Skin of body (tissue), 3 donors: ENCODE measurements at places on chromosomes 13 and 19.

DNA sequence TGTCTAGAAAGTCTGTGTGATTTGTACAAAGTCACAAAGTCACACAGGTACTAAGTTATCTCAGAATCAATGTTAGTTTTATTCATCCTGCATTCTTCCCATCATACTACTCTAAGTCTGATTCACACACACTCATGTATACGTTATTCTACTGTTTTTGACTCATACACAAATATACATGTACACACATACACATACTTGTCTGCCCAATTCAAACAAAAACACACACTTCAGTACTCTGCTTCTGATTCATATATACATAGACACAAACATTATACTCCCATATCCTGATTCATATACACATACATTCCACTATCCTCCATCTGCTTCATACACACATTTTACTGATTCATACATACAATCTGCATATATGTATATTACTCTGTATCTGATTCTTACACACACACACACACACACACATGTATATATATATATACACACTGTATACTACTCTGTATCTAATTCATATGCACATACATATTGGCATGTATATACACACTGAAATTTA, 69.3 kb downstream of the KLF12 start:
- DNase-seq: no peak

- DNase-seq: no peak
Measured at GRCh38 chr19:29683009-29683408, 17.7 kb downstream of the PLEKHF1 start.

- no peak for DNase-seq
Measured at GRCh38 chr13:59734393-59734792, 429.3 kb downstream of the DIAPH3 start.

DNA sequence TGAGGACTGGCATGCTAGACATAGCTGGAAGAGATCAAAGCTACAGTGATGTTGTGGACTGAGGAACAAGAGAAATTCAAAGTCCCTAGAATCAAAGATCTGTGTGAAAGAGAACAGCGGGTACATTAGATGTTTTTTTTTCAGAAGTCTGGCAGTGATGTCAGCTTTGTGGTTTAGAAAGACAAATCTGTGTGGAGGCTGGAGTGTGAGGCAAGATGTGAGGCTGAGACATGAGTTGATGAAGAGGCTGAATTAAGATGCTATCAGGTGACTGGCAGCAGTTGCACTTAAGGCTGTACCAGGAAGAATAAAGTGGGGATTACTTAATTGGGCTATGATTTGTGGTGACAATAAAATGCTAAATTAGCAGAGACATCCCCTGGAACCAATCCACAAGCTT, 46.5 kb downstream of the DNAJC3 start:
- DNase-seq: no peak

GRCh38 chr13:40985381-40986100, 33.6 kb downstream of the ELF1 start:
- DNase-seq: no peak

DNA sequence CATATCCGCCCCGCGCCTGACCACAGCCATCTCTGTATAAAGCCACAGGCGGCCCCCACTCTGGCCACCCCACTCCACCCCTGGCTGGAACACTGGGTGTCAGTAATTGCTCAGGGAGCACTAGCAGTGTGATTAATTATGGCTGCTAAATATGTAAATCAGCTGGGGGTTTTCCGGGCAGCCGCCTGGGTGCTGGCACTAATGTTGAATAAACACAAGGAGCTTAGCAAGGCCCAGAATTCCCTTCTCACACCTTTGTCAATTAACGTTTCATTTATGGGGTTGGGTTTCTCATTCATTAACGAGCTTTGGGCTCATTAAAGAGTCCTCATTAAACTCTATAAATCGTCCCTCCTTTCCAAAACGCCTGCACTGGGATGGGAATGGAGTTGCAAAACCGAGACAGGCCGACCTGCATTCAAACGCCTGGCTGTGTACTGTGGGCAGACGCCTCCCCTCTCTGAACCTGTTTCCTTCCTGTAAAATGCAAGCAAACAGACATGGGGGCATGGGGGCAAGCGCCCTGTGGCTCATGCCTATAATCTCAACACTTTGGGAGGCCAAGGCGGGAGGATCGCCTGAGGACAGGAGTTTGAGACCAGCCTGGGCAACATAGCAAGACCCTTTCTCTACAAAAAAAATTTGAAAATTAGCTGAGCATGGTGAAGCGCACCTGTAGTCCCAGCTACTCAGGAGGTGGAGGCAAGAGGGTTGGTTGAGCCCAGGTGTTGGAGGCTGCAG, 17.7 kb upstream of the OLFM2 start:
- DNase-seq: no peak

DNA sequence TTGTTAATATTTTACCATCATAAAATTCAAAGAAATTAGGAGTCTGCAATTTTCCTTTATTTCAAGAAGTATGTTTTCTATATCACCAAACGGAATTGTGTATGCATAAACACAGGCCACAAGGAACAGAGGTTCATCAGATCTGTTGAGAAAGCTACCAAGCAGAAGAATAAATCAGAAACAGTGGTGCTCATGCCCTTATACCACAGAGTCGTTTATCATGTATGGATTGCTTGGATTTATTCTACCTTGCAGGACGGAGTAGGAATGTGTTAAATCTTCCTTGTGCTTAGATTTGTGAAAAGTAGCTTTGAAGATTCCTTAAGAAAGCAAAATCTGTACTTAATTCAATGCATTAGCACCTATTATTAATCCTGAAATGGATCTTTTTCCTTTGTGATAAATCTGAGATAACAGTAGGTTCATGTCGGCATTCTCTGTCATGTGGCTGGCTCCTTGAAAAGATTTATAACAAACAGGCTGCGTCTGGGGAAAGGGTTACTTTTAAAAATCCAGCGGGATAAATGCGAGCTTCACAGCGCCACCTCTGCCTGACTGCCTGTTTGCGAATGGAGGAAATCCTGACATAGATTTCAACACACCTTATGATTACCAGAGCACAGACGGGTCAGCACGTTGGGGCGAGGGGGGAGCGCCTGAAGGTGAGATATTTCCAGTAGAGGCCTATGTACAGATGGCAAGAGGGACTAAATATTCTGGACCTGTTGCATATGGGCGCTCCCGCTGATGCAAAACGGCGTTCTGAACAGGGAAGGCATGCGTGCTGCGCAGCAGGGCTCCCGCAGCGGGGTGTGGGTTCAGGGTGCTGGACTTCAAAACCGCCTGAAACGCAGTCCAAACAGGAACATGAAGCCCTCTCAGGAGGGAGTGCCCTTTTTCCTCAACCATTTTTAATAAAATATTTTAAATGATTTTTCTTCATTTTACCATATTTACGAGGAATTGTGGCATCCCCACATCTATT, 445.5 kb upstream of the SGCG start:
- DNase-seq: no peak

- DNase-seq: no peak
Measured at GRCh38 chr13:31755211-31755610, 15.9 kb downstream of the RXFP2 start.

DNA sequence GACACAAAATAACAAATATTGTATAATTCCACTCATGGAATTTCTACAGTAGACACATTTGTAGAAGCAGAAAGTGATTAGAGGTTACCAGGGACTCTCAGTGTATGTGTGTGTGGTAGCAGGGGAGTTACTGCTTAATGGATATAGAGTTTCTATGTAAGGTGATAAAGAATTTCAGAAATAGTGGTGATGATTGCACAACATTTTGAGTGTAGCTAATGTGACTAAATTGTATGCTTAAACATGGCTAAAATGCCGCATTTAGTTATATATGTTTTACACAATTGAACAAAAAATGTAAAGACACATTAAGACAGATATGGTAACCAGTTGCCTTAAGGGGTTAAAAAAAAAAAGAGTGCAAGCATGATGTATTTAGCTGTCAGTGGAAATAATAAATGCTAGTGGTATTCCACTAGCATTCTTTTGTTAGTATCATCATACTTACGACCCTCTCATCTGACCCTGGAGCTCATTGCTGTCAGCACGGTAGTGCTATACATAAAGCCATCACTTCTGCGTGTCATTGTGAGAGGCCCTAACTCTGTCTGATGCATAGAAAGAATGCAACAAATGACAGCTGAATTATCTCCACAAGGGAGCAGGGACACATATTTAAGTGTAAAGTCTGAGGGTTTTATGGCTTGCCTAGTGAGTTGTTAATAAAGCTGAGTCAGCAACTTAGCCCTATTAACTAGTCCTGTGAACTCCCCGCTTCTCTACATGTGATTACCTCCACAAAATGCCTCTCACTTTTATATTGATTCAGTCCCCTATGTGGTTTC, 134.1 kb upstream of the RXFP2 start:
- DNase-seq: no peak

GRCh38 chr13:67769063-67769986, 539.2 kb upstream of the PCDH9 start:
- no peak for DNase-seq

- DNase-seq: no peak
Measured at GRCh38 chr13:79912403-79912802, 428.5 kb downstream of the SPRY2 start.

DNA sequence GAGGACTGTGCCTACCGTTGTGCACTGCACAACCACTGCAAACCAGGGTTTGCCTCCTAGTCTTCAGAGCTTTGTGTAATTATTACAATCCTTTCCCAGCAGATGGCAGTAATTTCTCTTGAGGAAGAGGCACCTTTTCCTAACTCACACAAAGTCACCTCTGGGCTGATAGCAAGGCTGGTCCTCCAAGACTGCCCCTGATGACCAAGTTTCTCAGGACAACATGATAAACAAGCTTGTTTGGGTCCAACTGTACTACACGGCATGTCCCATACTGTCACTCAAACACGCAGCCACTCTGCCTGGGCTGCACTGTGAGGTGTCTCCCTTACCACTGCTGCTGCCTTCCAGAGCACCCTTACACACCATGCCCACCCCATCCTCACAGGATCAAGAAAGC, 39.3 kb downstream of the RFXAP start:
- DNase-seq: peak; percentile 21

- DNase-seq: no peak
Measured at GRCh38 chr19:47057328-47057727, 8.9 kb upstream of the TMEM160 start.

DNA sequence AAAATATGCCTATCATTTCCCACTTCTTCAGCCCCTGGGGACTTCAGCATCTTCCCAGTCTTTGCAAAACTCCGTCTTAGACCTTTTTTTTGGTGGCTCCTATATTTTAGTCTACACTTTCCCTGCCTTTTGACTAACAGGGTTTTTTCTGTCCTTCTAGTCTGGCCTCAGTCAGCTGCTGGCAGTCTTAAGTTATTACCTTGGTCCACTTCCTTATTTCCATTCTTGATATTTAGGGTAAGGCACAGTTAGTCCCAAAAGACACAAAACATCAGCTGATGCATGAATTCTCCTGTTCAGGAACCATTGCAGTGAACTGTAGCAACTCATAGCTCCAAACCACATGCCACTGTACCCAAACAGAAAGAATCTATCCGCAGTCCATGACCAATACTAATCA, 234.6 kb upstream of the RFC3 start:
- DNase-seq: no peak

- no peak for DNase-seq
Measured at GRCh38 chr19:51145916-51146493, 3.9 kb downstream of the SIGLEC7 start.

DNA sequence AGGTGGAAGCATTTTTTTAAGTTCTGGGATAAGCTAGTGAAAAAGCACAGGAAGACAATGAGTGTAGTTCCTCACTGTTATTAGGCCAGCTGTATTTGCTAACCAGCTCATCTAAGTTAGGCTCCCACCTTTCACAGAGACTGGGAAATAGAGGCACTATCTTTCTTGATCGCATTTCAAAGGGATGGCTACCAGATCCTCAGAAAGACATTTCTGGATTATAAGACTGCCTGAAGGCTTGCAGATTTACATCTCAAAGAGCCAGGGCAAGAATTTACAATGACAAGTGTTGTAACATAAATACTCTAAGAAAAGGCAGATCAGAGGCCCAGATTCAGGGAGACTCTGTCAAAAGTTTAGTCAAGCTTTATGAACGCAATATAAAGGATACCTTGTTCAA, 1005.5 kb downstream of the PCDH9 start:
- DNase-seq: no peak

DNA sequence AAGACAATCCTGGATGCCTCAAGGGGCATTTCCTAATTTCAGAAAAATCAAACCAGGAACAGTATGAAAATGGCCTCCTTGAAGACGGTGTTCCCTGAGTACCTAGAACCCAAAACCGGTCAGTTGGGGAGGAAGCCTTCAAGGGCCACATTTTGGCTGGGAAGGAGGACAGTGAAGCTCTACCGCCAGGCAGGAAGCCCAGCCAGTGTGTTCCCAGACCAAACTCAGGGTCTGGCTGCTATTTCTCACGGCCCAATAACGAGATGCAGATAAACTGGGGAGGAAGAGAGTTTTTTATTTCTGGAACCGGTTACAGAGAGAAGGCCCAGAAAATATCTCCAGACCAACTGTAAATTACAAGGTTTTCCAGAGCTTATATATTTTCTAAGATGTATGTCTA, 24.3 kb upstream of the CEACAM21 start:
- no peak for DNase-seq

GRCh38 chr19:633786-634639, 676 bp upstream of the POLRMT start:
- DNase-seq: no peak

- no peak for DNase-seq
Measured at GRCh38 chr19:23817519-23817918, 58.8 kb upstream of the ZNF681 start.

DNA sequence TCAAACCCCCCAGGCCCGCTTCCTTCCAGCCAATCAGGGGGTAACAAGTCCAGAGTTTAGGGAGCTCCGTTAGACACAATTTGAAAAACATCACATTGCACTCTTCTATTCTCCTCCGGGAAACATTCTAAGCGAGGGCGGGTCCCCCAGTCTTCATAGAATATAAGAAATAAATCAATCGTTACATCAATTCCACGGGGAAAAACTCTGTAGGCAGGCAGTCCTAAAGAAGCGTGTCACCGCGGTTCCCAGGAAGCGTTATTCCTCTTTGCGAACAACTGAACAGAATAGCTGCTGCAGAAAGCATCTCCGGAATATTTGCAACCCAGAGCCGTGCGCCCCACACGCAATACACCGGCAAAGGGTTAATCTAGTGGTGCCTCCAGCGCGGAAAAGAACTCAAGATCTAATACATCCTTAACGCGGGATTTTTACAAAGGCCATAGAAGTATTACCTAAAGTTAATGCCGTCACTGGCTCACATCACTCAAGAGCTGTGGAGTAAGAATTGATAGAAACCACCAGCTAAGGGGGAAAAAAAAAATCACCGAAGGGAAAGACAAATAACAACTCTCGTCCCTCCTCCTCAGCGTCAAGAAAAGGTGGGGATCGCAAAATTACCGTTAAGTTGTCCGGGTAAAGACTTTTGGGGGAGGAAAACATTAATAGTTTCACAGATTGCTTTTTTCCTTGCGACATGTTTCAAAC, 65.1 kb downstream of the KCNRG start:
- DNase-seq: peak; percentile 63

- no peak for DNase-seq
Measured at GRCh38 chr13:24683351-24683750, 3.1 kb downstream of the ATP12A start.
